Caco-2 (cell line): ENCODE measurements at places on chromosomes 16 and 17. TPM values are rescaled to one million over a fixed set of nuclear protein-coding genes. Genes with fewer than 3 reads are reported as not detected.

ETV4 gene
- 37.8 and 48.5 TPM in 2 replicates for total RNA-seq

FASN gene
- 330 and 359 TPM in 2 replicates for total RNA-seq

SPIRE2 gene
- 29.6 and 31.3 TPM in 2 replicates for total RNA-seq

TANGO6 gene
- total RNA-seq, result 17.0 and 18.2 TPM in 2 replicates

ABCA3 gene
- total RNA-seq, result 14.6 and 16.1 TPM in 2 replicates

RPUSD1 gene
- 42.2 and 44.0 TPM in 2 replicates for total RNA-seq

KRT24 gene
- 0.16 TPM in 1 of 2 replicates, not detected in the other for total RNA-seq

KCNJ12 gene
- 0.07 and 0.14 TPM in 2 replicates for total RNA-seq

DNA sequence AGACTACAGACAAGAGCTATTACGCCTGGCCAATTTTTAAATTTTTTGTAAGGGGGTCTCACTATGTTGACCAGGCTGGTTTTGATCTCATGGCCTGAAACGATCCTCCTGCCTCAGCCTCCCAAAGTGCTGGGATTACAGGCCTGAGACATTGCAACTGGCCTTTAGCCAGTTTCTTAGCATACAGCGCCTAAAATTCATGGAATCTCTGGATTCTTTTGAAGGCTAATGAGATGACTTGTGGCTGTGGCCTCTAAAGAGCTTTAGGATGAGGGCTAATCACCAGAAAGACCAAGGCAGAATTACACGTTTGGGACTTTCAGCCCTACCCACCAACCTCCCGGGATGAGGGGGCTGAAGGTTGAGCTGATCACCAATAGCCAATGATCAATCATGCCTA, 34.6 kb downstream of the AKAP10 start:
- no peaks in the 10 kb centered on the region for H3K27me3 ChIP-seq
- no peak overlapping the region for H3K4me3 ChIP-seq
- peaks cover 4% of the 10 kb centered on the region; the same call in 1 of the 2 replicates for H3K36me3 ChIP-seq
- H3K27ac ChIP-seq, result peak overlapping the region; percentile 62
- no peak for DNase-seq
- H3K4me1 ChIP-seq, result peaks cover 28% of the 10 kb centered on the region

- no peak for DNase-seq
- H3K4me3 ChIP-seq, result no peak overlapping the region
- no peaks in the 10 kb centered on the region; the same call in 1 of the 2 replicates for H3K36me3 ChIP-seq
- no peaks in the 10 kb centered on the region for H3K27me3 ChIP-seq
Observed at GRCh38 chr17:38577244-38577643, 28.5 kb downstream of the SRCIN1 start.

- no peaks in the 10 kb centered on the region for H3K4me1 ChIP-seq
- H3K36me3 ChIP-seq, result no peaks in the 10 kb centered on the region
- H3K27me3 ChIP-seq, result no peaks in the 10 kb centered on the region
- no peak for DNase-seq
- no peak overlapping the region for H3K27ac ChIP-seq
- H3K4me3 ChIP-seq, result no peak overlapping the region
Observed at GRCh38 chr17:1286379-1287106, 7.1 kb downstream of the TRARG1 start.

- H3K27ac ChIP-seq, result peak overlapping the region; percentile 49
- H3K27me3 ChIP-seq, result no peaks in the 10 kb centered on the region
- no peak for DNase-seq
Observed at GRCh38 chr17:57537524-57538410, 207.3 kb downstream of the CCDC182 start.

DNA sequence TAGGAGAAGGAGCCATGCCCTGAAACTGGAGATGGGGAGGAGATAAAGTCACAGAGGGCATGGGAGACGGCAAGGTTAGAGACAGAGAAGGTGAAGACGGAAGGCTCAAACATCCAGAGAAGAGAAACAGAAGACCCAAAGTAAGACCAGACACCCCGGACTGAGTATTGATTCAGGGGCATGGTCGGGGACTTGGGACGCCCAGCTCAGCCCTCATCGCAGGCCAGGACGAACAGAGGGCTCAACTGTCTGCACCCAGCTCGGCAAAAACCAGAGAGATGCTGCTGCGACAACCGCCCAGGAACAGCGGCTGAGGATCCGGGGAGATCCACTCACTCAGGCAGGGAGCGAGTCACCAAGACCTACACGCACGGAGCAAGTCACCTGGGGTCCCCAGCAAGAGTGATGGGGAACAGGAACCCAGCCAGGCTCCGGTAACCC, 999 bp downstream of the XYLT1 start:
- H3K27ac ChIP-seq, result peak overlapping the region; percentile 49
- DNase-seq, result no peak
- H3K27me3 ChIP-seq, result no peaks in the 10 kb centered on the region
- H3K4me1 ChIP-seq, result peaks cover 51% of the 10 kb centered on the region
- peak overlapping the region; percentile 66 for H3K4me3 ChIP-seq

DNA sequence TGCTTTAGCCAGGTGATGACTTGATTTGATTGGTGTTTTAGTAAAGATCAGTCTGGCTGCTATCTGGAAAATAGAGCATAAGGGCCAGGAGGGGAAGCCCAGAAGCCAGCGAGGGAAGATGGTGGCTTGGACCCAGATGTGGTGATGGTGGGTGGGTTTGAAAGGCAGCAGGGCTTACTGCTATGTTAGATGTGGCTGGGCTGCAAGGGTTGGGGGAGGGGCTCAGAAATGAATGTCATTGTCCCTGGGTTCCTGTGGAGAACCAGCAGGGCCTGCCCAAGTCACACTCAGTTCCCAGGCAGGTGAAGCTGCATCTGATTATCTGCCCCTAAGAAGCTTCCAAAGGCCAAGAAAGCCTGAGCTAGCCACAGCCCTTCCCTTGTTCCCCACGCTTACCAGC, 71.7 kb upstream of the BRD7 start:
- H3K4me3 ChIP-seq, result no peak overlapping the region
- no peaks in the 10 kb centered on the region for H3K36me3 ChIP-seq

DNA sequence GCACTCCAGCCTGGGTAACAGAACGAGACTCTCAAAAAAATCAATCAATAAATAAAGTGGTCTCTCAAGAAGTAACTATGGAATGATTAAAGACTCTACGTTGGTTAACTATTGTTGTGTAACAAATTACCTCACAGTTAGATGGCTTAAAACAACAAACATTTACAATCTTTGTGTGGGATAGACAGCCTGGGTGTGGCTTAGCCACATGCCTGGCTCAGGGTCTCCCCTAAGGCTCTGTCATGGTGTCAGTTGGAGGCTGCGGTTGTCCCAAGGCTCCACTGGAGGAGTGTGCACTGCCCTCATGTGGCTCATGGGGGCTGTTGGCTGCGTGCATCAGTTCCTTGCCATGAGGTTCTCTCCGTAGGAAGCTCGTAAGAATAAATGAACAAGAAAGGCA, 294.5 kb downstream of the SNX29 start:
- H3K36me3 ChIP-seq, result no peaks in the 10 kb centered on the region
- no peak overlapping the region for H3K27ac ChIP-seq
- H3K27me3 ChIP-seq, result no peaks in the 10 kb centered on the region
- no peak overlapping the region for H3K4me3 ChIP-seq
- peak; percentile 52 for DNase-seq
- H3K4me1 ChIP-seq, result no peaks in the 10 kb centered on the region; the same call in 1 of the 2 replicates

GRCh38 chr16:11140098-11140375, 116.0 kb downstream of the SOCS1 start:
- peaks cover 27% of the 10 kb centered on the region for H3K4me1 ChIP-seq
- H3K27ac ChIP-seq, result peak overlapping the region; percentile 72
- no peaks in the 10 kb centered on the region for H3K36me3 ChIP-seq
- no peak for DNase-seq
- H3K4me3 ChIP-seq, result no peak overlapping the region
- H3K27me3 ChIP-seq, result no peaks in the 10 kb centered on the region

DNA sequence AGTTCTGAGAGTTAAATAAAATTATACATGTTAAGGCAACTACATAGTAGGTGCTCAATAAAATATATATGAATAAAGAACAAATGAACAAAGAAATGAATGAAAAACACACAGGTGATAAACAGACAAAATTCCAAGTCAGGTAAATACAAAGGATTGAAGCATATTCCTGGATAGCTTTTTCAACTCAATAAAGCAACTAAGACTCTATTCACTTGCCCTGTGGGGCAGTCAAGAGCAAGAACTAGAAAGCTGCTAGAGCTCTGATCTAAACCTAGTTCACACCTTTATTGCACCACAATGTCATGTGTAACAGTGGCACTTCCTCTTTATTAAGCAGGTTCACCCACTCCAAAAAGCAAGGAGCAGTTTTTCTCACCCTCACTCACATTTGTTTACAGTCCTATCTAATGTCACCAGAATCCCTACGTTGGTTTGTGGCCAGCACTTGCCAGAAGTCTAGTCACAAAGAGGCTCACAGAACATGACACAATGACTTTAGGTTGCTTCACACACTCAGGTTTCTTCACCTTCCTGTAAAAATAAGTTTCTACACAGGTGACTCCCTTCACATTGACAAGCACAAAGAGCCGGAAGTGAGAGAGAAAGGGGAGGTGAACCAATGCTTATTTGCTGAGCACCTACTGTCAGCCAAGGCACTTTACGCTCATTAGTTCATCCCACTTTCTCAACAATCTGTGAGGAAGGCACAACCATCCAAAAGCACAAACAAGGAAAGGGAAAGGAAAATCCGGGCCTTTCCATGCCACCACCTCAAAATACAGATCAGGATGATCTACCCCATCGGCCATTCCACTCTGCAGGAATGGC, 70.8 kb downstream of the XPO6 start:
- no peaks in the 10 kb centered on the region for H3K4me1 ChIP-seq
- H3K27me3 ChIP-seq, result no peaks in the 10 kb centered on the region
- H3K27ac ChIP-seq, result no peak overlapping the region
- H3K4me3 ChIP-seq, result no peak overlapping the region
- H3K36me3 ChIP-seq, result no peaks in the 10 kb centered on the region

DNA sequence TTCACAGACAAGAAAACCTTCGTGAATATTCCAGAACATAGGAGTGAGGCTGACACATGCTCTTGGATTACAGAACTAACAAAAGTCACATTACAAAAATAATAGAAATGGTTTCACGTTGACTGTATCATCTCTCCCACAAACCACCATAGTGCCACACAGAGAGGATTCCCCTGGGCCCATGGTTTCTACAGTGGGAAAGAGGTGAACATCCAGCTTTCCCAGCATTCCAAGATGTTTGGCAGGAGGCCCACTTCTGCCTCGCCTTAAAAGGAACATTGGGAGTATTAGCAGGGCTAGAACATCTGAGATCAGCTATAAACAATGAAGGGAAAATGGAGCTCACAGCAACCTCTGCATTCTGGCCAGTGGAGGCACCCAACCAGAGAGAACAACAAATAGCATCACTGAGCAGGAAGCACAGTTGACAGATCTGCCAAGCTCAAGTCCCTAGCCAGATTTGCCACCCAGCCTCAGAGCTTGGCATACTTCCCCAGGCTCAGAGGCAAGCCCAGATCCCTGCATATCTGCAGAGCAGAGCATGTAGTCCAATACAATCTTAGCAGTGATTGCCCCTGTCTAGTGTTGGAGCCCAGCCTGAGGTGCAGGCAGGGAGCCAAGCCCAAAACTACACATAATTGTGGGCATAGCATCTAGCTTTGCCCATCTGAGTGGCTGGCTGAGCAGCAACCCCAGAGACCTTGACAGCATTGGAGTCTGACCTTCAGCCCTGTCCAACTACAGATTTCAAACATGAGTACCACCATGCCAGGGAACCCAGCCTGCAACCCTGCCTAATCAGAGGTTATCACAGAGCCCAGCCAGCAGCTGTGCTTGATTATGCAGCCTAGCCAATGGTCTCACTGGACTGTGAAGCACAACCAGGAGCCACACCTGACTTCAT, 260.4 kb downstream of the CEP112 start:
- H3K4me3 ChIP-seq, result no peak overlapping the region
- H3K4me1 ChIP-seq, result no peaks in the 10 kb centered on the region
- no peaks in the 10 kb centered on the region for H3K27me3 ChIP-seq
- H3K36me3 ChIP-seq, result no peaks in the 10 kb centered on the region
- DNase-seq, result no peak

- no peaks in the 10 kb centered on the region; the same call in 1 of the 2 replicates for H3K36me3 ChIP-seq
- peak; percentile 62 for DNase-seq
- H3K4me3 ChIP-seq, result no peak overlapping the region
- no peaks in the 10 kb centered on the region for H3K27me3 ChIP-seq
- no peak overlapping the region for H3K27ac ChIP-seq
- no peaks in the 10 kb centered on the region for H3K4me1 ChIP-seq
Observed at GRCh38 chr16:56401482-56401881, 23.9 kb downstream of the AMFR start.

- H3K27me3 ChIP-seq, result no peaks in the 10 kb centered on the region
- H3K36me3 ChIP-seq, result no peaks in the 10 kb centered on the region
- no peaks in the 10 kb centered on the region for H3K4me1 ChIP-seq
- no peak for DNase-seq
- H3K4me3 ChIP-seq, result no peak overlapping the region
Observed at GRCh38 chr17:64742326-64742725, 80.2 kb upstream of the SMURF2 start.

DNA sequence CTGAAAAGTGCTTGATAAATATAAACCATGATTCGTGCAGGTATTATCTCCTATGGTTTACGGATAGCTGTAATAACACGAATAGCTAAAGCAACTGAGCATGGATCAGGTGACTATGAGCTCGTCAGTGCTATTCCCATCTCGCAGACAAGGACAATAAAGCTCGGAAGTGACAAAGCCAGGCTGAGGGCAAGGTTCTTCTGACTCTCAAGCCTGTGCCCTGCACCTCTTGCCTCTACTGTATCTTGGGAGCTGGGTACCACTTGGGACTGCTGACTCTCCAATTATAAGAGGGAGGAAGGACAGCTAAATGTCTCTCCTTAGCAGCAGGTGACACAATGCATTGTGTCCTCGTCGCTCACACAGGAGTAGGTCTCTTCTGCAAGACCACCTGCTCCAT, 49.6 kb upstream of the IRF8 start:
- peak overlapping the region; percentile 44 for H3K27ac ChIP-seq
- peak; percentile 17 for DNase-seq
- no peaks in the 10 kb centered on the region for H3K27me3 ChIP-seq

- DNase-seq, result no peak
- H3K27ac ChIP-seq, result no peak overlapping the region
- no peaks in the 10 kb centered on the region for H3K27me3 ChIP-seq
- H3K4me1 ChIP-seq, result no peaks in the 10 kb centered on the region
- H3K36me3 ChIP-seq, result no peaks in the 10 kb centered on the region
Observed at GRCh38 chr16:3074860-3075522, 9.6 kb downstream of the IL32 start.

DNA sequence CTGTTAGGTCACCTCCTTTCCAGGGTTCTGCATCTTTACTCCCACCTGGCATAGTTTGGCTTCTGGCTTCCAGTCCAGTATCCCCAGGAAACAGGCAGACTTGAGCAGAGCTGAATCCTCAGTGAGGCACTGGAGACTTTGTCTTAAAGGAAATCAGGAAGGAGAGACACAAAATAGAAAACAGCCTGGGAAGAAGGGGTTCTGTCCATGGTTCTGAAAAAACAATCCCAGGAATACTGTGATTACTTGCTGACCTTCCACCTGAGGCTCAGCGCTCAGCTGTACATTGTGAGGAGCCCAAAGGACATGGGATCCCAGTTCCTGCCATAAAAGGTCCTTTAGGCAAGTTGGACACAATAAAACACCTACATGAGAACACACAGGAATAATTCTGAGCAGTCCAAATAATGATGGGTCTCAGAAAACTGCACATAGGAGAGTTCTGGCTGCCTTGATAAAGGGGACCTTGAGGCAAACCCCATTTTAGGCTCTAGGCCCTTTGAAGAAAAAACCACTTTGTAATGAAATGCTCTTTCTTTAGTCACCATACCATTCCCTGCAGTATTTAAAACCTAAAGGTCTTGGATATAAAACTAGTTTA, 81.4 kb upstream of the CRHR1 start:
- DNase-seq, result peak; percentile 53
- peaks cover 14% of the 10 kb centered on the region for H3K4me1 ChIP-seq
- H3K27me3 ChIP-seq, result no peaks in the 10 kb centered on the region; the same call in 1 of the 2 replicates
